Aorta (tissue), 5 donors: ENCODE measurements at places on chromosomes 5 and 9. TPM values are rescaled to one million over a fixed set of nuclear protein-coding genes. Genes with fewer than 3 reads are reported as not detected.

- H3K27ac ChIP-seq, result no peak overlapping the region
- H3K4me3 ChIP-seq, result no peak overlapping the region
- no peaks in the 10 kb centered on the region for H3K4me1 ChIP-seq
- H3K36me3 ChIP-seq, result no peaks in the 10 kb centered on the region
- DNase-seq, result no peak
- H3K27me3 ChIP-seq, result no peaks in the 10 kb centered on the region
These were observed 9.1 kb upstream of the CDC42SE2 start for GRCh38 chr5:131254741-131255140.

- no peaks in the 10 kb centered on the region for H3K36me3 ChIP-seq
- H3K27ac ChIP-seq, result no peak overlapping the region
- H3K4me1 ChIP-seq, result no peaks in the 10 kb centered on the region
- no peak overlapping the region for H3K4me3 ChIP-seq
These were observed 284.5 kb downstream of the NTRK2 start for GRCh38 chr9:84953797-84954705.

RORB gene
- total RNA-seq, result 0.96 TPM

GRCh38 chr9:114153761-114154599 lies 1.4 kb upstream of the COL27A1 start:
- H3K4me3 ChIP-seq, result peak overlapping the region; percentile 22
- no peak overlapping the region for H3K27ac ChIP-seq
- no peaks in the 10 kb centered on the region for H3K27me3 ChIP-seq
- no peaks in the 10 kb centered on the region for H3K36me3 ChIP-seq

AQP7 gene
- 2.7 TPM for total RNA-seq

FBXL7 gene
- total RNA-seq, result 32.7 TPM

DNA sequence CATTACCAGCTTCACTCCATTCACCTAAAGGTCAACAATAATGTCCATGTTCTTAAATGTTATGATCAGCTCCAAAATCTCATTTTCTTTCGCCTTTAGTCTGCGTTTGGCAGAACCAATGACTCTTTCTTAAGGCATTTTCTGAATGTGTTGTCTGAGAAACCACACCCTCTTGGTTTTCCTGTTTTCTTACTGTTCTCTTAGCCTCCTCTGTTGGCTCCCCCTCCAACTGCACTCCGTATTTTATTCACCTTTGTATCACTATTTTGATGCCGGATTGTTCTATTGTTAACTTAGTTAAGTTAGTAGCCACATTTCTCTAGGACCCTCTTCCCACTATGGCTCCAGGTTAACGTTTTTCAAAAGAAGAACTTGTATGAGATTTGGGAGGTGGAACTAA lies 185.6 kb downstream of the DMAC1 start:
- H3K36me3 ChIP-seq, result no peaks in the 10 kb centered on the region
- H3K4me3 ChIP-seq, result no peak overlapping the region
- no peak for DNase-seq
- H3K27me3 ChIP-seq, result no peaks in the 10 kb centered on the region
- no peaks in the 10 kb centered on the region for H3K4me1 ChIP-seq
- H3K27ac ChIP-seq, result no peak overlapping the region

DNA sequence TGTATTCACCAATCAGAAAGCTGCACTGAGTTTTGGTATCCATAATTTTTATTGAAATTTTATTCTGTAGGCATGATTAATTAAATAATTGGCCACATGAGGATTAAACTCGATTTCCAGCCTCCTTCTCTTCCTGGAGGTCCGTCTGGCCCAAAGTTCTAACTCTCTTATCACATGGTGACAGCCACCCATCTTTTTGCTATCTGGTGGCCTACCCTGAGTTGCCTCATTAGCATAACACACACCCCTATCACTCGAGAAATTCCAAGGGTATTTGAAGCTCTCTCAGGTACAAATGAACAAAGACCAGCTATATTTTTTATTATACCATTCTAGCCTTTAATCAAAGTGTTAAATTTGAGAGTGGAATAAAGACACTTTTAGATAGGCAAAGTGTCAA lies 57.7 kb downstream of the APC start:
- no peaks in the 10 kb centered on the region for H3K27me3 ChIP-seq
- DNase-seq, result no peak
- peaks cover 3% of the 10 kb centered on the region for H3K36me3 ChIP-seq
- no peaks in the 10 kb centered on the region for H3K4me1 ChIP-seq
- no peak overlapping the region for H3K27ac ChIP-seq

DNA sequence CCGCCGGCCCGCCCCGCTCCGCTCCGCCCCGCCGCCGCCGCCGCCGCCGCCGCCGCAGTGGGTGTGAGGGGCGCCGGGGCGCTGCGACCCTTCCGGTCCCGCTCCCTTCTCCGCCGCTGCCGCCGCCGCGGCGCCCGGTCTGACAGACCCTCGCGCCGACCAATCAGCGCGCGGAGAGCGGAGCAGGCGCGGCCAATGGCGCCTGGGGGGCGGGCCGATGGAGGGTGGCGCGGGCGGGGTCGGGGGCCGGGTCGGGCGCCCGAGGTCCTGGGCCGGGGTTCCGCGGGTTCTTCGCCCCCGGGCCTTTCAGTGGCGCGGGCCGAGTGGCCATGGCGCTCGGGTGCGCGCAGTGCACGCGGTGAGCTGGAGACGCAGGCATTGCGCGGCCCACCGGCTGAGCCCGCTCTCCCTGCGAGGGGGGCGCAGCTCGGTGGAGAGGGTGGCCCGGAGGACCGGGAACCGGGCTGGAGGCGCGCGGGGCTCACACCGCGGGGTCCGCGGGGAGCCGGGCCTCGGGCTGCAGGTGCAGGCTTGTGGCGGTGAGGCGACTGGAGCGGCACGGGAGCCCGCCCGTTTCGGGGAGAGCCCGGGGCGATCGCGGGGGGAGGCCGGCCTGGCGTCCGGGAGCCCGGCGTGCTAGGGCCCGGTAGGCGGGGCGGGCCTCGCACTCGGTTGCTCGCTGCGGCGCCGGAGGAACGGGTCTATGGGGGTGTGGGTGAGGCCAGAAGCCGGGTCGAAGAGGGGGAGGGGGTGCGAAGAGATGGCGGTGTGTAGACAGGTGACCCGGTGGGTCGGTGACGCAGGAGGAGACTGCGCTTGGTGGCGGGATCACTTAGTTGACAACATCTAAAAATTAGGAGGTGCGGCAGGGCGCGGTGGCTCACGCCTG lies at the start of gene MAPK9:
MAPK9 (minus strand) TSS at position 141 of the 889 bp plus-strand sequence. CDS start 11,522 bp downstream, outside the sequence.
- H3K4me1 ChIP-seq, result no peaks in the 10 kb centered on the region
- no peaks in the 10 kb centered on the region for H3K36me3 ChIP-seq
- peak; percentile 94 for DNase-seq
- H3K4me3 ChIP-seq, result peak within 1 kb of the TSS; percentile 96

OTP gene
- total RNA-seq, result not detected

SPATA31A3 gene
- not detected for total RNA-seq

SH3RF2 gene
- 3.1 TPM for total RNA-seq

GRCh38 chr9:107360098-107360497 lies 77.0 kb downstream of the RAD23B start:
- H3K36me3 ChIP-seq, result no peaks in the 10 kb centered on the region
- no peak overlapping the region for H3K4me3 ChIP-seq
- H3K27me3 ChIP-seq, result no peaks in the 10 kb centered on the region
- no peaks in the 10 kb centered on the region for H3K4me1 ChIP-seq
- no peak for DNase-seq

GRCh38 chr5:54754878-54755277 lies 230.5 kb downstream of the ESM1 start:
- no peak for DNase-seq
- no peak overlapping the region for H3K27ac ChIP-seq
- no peaks in the 10 kb centered on the region for H3K27me3 ChIP-seq
- H3K36me3 ChIP-seq, result no peaks in the 10 kb centered on the region

DNA sequence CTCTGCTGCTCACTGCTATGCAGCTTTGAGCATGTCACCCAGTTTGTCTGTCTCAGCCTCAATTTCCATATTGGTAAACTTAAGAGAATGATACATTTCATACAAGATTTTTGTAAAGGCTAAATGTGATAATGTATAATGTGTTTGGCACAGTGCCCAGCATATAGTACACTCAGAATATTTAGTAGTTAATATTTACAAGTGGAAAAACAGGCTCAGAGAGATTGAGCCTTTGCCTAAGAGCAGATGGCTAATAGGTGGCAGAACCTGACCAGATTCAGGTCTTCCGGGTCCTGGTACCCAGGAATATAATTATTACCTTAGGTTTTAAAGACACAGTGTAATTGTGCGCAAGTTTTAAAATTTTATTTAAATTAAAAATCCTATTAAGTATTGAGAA lies 46.8 kb upstream of the KIAA1958 start:
- no peak overlapping the region for H3K4me3 ChIP-seq
- DNase-seq, result no peak
- no peak overlapping the region for H3K27ac ChIP-seq
- no peaks in the 10 kb centered on the region for H3K27me3 ChIP-seq
- H3K36me3 ChIP-seq, result no peaks in the 10 kb centered on the region

PCDHB16 gene
- 7.4 TPM for total RNA-seq

DNA sequence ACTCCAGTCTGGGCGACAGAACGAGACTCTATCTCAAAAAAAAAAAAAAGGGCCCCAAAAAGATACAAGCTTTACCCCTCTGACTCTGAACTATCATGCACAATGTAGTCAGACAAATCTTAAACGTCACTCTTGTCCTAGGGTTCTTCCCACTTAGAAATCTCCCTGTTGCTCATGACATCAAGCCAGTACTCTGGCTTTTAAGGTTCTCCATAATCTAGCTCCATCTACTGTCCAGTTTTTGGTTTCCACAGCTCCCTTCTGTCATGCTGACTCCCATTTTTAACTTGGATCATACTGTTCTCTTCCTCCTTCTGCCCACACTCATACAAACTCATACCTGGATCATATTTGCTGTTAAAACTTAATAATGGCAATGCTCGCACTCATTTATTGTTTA lies 156.7 kb upstream of the TLX3 start:
- no peaks in the 10 kb centered on the region for H3K27me3 ChIP-seq
- no peak overlapping the region for H3K4me3 ChIP-seq
- no peaks in the 10 kb centered on the region for H3K4me1 ChIP-seq
- H3K27ac ChIP-seq, result no peak overlapping the region

GRCh38 chr9:33117306-33117705 lies 40.8 kb upstream of the SMU1 start:
- no peak overlapping the region for H3K4me3 ChIP-seq
- H3K4me1 ChIP-seq, result peaks cover 1% of the 10 kb centered on the region
- H3K27me3 ChIP-seq, result no peaks in the 10 kb centered on the region
- no peak for DNase-seq
- H3K36me3 ChIP-seq, result peaks cover 13% of the 10 kb centered on the region

DNA sequence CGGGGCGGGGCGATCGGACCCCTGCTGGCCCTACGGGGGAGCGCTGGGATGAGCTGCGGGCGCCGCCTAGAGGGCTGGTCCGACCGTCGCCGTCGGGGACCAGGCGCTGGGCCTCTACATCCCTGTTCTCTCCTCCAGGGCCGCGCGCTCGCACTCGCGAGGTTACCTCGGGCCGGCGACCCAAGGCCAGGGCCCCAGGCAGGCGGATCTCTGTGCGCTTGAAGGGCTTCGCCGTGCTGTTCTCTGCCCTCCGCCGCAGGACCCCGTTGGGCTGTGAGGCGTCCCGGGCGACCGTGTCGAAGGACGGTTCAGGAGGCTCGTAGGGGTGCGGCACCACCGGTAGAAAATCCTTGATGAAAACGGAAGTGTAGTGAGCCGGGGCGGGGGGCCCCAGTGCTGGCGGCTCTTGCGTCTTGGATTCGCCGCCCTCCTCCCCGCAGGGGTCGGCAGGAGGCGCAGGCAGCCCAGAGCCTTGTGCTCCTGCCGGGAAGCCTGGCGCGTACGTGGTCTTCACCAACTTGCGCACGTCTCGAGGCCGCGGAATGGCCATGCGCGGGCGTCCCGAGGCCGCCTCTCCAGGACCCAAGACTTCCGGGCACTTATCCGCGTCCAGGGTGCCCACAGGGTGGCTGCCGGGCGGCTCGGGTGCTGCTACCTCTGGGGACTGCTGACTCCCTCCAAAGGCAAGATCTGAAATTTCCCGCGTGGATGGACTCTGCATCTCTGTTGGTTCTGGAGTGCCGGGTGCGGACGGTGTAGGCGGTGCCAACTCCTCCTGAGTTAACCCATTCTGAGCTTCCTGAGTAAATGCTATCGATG lies 2.0 kb downstream of the PROB1 start:
- H3K4me1 ChIP-seq, result no peaks in the 10 kb centered on the region
- peak overlapping the region; percentile 9 for H3K4me3 ChIP-seq
- DNase-seq, result peak; percentile 73
- H3K36me3 ChIP-seq, result no peaks in the 10 kb centered on the region
- H3K27me3 ChIP-seq, result no peaks in the 10 kb centered on the region
- H3K27ac ChIP-seq, result no peak overlapping the region

- DNase-seq, result no peak
- no peak overlapping the region for H3K27ac ChIP-seq
- no peaks in the 10 kb centered on the region for H3K27me3 ChIP-seq
These were observed 164.3 kb downstream of the SYK start for GRCh38 chr9:90966031-90966290.

DNA sequence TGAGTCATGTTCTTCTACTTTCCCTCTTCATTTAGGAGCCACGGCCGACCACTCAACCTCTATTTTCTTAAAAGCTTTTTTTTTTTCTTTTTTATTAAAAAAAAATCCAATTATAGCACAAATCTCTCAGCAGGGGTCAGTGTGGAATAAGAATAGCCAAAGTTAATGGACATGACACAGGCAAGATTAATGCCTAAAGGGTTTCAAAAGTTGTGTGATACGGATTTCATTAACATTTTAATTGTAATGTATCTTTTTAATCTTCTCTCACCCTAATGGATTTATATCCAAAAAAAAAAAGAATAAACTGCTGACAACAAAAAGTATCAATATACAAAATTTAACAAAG lies 5.4 kb downstream of the NACC2 start:
- no peak overlapping the region for H3K4me3 ChIP-seq
- no peak for DNase-seq
- H3K27ac ChIP-seq, result peak overlapping the region; percentile 37
- peaks cover 2% of the 10 kb centered on the region for H3K4me1 ChIP-seq
- H3K36me3 ChIP-seq, result no peaks in the 10 kb centered on the region

DNA sequence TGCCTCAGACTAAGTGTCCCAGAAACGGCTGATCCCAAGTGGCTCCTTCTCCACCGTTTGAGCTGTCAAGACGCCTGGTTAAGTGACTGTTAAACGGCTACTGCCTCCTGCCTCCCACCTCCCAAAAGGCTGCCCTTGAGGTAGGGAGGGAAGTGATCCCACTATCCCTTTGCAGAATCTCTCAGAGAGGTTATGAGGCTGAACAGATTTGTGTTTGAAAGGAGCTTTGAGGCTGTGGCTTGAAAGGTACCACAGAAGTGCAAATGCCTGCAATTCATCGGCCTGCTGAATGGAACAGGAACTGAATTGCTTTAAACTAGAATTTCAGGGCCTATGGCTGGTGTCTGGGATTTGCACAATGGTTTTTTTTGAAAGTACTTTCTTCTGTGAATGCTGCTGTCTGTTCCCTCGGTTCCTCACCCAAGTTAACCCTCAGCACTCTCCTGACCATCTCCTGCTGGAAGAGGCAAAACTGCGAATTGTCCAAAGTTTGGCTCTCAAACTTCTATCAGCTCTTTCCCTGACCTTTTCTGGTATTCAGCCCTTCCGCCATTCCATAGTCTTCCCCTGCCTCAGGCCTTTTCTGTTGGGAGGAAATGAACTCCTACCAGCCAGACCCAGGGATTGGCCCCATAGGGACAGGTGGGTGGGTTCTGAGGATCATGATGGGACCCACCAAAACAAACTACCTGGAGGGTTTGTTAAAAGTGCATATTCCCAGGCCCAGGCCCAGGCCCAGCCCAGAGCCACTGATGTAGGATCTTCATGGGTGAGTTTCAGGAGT lies 453.3 kb downstream of the KDM4C start:
- DNase-seq, result no peak
- H3K27me3 ChIP-seq, result no peaks in the 10 kb centered on the region
- H3K27ac ChIP-seq, result no peak overlapping the region
- no peak overlapping the region for H3K4me3 ChIP-seq

GRCh38 chr5:19608444-19609002 lies 379.5 kb downstream of the CDH18 start:
- H3K36me3 ChIP-seq, result no peaks in the 10 kb centered on the region
- no peak for DNase-seq
- H3K4me3 ChIP-seq, result no peak overlapping the region
- H3K4me1 ChIP-seq, result no peaks in the 10 kb centered on the region
- no peaks in the 10 kb centered on the region for H3K27me3 ChIP-seq
- H3K27ac ChIP-seq, result no peak overlapping the region
